ENCODE measurements at places on chromosomes 4 and X.

DNA sequence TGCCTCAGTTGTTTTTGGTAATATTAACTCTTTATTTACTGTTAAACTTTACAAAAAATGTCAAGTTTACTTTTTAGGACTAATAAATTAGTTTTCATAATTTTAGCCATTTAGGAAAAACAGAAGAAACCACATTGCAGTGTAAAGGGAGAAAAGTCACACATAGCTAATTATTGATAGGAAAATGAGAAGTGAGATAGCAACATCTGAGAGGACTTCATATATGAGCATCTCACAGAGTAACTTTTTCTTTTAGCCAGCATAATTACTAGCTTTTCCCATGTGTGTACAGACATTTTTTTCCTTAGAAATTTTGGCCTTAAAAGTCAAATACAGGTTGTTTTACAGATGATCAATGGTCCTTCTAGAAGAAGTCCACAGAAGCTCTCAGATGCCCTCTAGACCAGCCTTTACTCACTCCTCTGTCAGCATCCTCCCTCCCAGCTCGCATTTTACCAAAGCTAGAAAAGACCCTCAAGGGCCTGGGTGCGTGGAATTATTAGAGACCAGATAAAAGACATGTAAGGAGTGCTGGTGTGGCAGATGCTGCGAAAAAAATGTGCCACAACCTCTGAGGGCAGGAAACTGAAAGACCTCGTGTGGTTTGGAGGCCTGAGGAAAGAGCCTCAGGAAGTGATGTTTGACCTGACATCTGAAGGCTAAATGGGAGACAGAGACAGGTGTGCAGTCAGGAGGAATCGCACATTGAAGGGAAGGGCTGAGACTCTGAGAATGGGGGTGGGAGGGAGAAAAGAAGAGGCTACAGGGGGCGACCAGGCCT is 156.9 kb downstream of the CBR4 start:
- peaks cover 56% of the 10 kb centered on the region for H3K4me1 ChIP-seq
- H3K27ac ChIP-seq, result peak overlapping the region; percentile 56
- no peak overlapping the region for H3K4me3 ChIP-seq
- DNase-seq, result no peak
- no peaks in the 10 kb centered on the region for H3K27me3 ChIP-seq
- H3K36me3 ChIP-seq, result peaks cover 51% of the 10 kb centered on the region

- H3K27me3 ChIP-seq, result peaks cover 3% of the 10 kb centered on the region
- no peak overlapping the region for H3K27ac ChIP-seq
- no peaks in the 10 kb centered on the region for H3K36me3 ChIP-seq
These were observed 113.3 kb downstream of the EFNB1 start for GRCh38 chrX:68942104-68942503.

GRCh38 chrX:148380650-148381561 is 119.5 kb upstream of the AFF2 start:
- no peaks in the 10 kb centered on the region for H3K4me1 ChIP-seq
- H3K27ac ChIP-seq, result no peak overlapping the region
- H3K36me3 ChIP-seq, result no peaks in the 10 kb centered on the region
- no peaks in the 10 kb centered on the region for H3K27me3 ChIP-seq
- DNase-seq, result no peak

GRCh38 chrX:52031371-52031770 is 37.6 kb downstream of the MAGED4B start:
- H3K36me3 ChIP-seq, result no peaks in the 10 kb centered on the region
- H3K27me3 ChIP-seq, result no peaks in the 10 kb centered on the region
- no peak overlapping the region for H3K4me3 ChIP-seq
- DNase-seq, result no peak
- H3K4me1 ChIP-seq, result no peaks in the 10 kb centered on the region

GRCh38 chr4:130154901-130155300 is 1058.9 kb downstream of the C4orf33 start:
- no peak overlapping the region for H3K27ac ChIP-seq
- no peaks in the 10 kb centered on the region for H3K4me1 ChIP-seq
- H3K36me3 ChIP-seq, result no peaks in the 10 kb centered on the region
- no peak for DNase-seq
- no peaks in the 10 kb centered on the region for H3K27me3 ChIP-seq

- H3K27ac ChIP-seq, result no peak overlapping the region
- H3K4me1 ChIP-seq, result no peaks in the 10 kb centered on the region
- peak; percentile 6 for DNase-seq
- no peak overlapping the region for H3K4me3 ChIP-seq
These were observed 447.5 kb upstream of the RASGEF1B start for GRCh38 chr4:81919223-81919622.

Measured in osteoblast (primary cell).